ENCODE measurements at places on chromosomes 6 and 20.
A peak's percentile ranks its signal among the peaks of the same experiment; 100 is the strongest.

DNA sequence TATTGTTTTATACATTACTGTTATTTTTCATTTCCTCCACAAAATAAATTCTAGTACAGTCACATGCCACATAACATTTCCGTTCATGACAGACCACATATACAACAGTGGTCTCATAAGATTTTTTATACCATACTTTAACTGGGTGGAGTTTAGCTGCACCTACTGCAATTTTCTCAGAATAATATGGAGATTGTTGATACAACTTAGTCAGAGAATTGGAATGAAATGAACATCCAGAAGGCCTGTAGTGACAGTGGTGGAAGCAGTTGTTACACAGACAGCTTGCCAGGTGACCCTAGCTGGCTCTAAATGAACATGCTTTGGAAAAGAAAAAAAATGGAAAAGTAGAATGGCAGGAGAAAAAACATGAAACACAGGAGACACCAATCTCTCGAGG, 183.2 kb upstream of the TCF21 start:
- no peak for DNase-seq

DNA sequence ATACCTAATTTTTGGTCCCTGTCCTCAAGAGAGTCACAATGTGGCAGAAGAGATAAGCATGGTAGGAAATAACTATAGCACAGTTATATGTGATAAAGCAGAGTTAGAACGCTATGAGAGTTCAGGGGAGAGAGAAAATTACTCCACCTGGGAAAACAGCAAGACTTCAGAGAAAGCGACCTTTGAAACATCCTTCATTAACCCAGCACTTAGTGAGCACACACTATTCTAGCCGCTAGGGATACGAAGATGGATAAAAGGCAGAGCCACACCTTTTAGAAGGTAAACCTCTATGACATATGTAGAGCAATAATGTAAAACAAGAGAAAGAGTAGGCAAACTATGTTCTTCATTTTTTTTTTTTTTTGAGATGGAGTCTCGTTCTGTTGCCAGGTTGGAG, 264.3 kb downstream of the PTPRK start:
- DNase-seq: no peak

DNA sequence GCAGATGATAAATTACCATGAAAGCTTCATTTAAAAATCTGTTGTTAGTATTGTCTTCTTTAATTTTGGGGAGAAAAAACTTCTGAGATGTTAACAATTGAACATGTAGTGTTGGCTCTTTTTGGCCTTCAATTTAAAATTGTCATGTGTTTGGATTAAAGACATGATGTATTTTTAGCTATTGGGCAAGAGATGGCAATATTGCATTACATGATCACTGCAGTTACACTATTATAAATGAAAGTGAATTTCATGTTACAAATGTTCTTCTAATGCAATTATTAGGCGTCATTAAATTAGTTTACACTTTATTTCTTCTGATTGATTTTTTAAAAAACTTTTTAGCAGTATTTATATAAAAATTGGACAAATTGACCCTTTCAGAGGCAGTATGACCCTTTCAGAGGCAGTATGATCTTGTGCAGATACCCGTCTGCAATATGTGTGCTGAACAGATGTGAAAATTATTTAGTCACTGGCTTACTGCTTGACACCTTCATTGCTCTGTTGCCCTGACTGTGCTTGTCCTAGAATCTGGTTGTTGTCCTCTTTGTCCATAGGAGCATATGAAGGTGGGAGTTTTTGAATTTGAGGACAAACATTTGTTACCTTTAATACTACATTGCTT, 25.8 kb downstream of the CDKAL1 start:
- no peak for DNase-seq

- peak; percentile 50 for DNase-seq
Observed at GRCh38 chr6:154736618-154737259, 3.5 kb downstream of the SCAF8 start.

DNA sequence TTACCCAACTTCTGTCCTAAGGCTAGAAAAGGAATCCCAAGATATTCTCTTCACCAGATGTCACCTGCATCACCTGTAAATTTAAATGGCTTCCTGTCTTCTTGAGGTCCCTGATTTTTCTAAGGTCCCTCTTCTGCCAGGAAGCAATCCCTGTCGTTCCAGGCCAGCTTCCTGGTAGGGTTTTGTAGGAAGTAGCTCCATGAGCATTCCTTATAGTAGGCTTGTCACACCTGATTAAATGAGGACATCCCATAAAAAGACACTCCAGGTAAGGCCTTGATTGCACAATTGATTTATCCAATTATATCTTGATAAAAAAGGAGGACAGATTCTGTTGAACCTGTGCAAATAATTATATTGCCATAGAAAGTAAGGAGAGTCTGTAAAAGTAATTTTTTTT, 8.7 kb downstream of the RAB44 start:
- no peak for DNase-seq

DNA sequence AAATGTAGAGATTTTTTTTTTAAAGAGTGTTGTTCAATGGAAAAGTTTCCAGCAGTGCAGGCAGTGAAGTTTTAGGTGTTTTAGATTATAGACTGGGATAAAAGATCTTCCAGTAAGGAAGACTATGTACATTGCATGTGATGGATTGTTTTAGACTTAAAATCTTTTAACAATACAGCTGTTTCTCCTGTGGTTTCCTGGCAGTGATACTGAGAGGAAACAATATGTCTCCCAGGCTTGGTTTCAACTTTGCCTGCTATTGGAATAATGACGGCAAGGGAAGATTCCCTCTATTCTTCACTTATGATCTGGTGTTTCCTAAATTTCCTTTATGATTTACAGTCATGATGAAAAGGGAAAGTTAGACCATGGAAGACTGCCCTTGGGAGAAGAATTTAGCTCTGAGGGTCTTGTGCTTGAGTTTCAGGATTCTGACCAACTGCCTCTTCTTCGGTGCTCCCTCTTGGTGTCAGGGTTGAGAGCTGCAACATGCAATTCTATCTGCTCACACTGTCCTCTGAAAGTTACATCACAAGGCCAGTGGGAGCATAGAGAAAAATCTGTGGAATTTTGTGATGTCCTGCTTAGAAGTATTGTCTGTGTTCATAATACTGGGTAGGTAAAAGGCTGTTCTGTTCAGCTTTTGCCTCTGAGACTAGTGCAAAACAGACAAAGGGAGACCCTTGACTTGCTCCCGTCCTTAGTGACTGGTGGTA, 262.8 kb upstream of the MAN1A1 start:
- DNase-seq: no peak

GRCh38 chr6:130945401-130945919, 117.6 kb downstream of the EPB41L2 start:
- no peak for DNase-seq

GRCh38 chr6:4914420-4915159, 89.2 kb downstream of the RPP40 start:
- DNase-seq: no peak

DNA sequence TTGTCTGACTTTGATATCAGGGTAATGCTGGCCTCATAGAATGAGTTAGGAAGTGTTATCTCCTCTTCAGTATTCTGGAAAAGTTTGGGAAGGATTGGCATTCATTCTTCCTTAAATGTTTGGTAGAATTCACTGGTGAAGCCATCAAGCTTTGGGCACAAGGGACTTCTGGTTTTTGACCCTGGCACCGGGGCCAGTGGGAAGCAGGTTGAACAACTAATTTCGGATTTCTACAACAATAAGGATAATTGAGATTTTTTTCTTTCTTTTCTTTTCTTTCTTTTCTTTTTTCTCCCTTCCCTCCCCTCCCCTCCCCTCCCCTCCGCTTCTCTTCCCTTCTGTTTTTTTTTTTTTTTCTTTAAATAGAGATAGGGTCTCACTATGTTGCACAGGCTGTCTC, 70.4 kb downstream of the EFCAB8 start:
- no peak for DNase-seq

GRCh38 chr6:160260803-160261450, 2.3 kb upstream of the SLC22A2 start:
- DNase-seq: no peak

- no peak for DNase-seq
Observed at GRCh38 chr20:15033269-15033668, 695.9 kb upstream of the FLRT3 start.

- no peak for DNase-seq
Observed at GRCh38 chr6:156839129-156839528, 62.0 kb downstream of the ARID1B start.

- no peak for DNase-seq
Observed at GRCh38 chr6:165515963-165516624, 146.9 kb downstream of the PDE10A start.

GRCh38 chr20:23103284-23104018, 17.3 kb upstream of the CD93 start:
- DNase-seq: peak; percentile 47

- DNase-seq: no peak
Observed at GRCh38 chr20:35385733-35386132, 26.0 kb downstream of the UQCC1 start.

DNA sequence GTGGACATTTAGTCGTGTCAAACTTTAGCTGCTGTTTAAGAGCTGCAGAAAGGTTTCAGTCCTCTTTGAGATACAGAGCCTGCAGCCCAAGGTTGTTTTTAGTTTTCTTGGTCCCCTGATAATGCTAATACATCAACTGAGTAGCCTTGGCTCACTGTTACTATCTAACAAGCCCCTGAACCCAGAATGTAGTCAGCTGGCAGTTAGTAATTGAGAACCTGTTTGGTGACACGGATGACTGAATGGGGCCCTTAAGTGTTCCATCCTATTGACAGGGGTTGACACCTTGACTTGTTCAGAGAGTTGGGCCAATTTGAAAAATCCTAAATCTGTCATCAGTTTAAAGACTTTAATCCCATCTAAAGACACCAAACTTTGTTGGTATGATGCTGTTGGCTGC, 2.8 kb downstream of the RTN4IP1 start:
- DNase-seq: no peak

DNA sequence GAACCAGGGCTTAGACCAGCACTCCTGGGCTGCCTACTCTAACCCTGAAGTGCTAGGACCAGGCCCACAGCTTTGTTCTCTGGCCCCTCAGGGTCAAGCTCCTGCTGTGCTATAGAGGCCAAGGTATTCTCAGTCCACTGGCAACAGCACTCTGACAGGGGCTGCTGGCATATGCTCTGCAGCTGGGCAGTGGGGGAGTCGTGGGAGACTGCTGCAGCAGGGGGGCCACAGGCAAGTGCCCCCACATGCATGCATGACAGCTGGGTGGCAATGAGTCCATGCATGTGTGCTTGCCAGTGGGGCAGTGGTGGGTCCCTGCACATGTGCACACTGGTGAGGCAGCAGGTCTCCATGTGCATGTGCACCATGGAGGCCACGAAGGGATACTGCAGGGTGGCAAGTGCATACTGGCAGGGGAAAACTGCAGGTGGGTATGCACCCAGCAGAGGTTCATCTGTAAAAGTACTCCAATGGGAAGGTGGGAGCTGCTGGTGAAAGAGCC, 364.9 kb upstream of the IRAK1BP1 start:
- DNase-seq: no peak

- DNase-seq: no peak
Observed at GRCh38 chr6:1917626-1918371, 308.1 kb downstream of the FOXC1 start.

- DNase-seq: no peak
Observed at GRCh38 chr20:23186808-23187207, 100.7 kb upstream of the CD93 start.

GRCh38 chr20:33576432-33577125, 85.5 kb upstream of the C20orf144 start:
- no peak for DNase-seq

GRCh38 chr6:44275749-44276648, 5.7 kb downstream of the TMEM151B start:
- DNase-seq: no peak

DNA sequence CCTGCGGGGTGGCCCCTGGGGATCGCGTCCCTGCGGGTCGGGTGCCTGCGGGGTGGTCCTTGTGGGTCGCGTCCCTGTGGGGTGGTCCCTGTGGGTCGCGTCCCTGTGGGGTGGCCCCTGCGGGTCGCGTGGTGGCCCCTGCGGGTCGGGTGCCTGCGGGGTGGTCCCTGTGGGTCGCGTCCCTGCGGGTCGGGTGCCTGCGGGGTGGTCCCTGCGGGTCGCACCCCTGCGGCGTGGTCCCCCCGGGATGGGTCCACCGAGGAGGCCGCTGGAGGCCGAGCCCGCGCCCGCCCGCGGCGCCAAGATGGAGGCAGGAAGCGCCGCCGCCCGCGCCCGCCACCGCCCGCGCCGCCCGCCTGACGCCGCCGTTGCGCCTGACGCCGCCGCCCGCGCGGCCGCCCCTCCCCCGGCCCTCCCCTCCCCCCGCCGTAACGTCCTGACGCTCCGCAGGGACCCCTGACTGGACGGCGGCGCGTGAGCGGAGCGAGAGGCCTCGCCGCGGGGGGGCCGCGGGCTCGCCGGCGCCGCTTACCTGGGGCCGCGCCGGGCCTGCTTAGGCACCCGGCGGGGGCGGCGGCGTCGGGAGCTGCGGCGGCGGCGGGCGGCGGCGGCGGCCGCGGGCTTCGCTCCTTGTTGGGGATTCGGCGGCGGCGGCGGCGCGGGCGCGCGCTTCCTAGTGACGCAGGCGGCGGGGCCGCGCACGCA, at the start of gene GMEB2:
GMEB2 (minus strand) TSS at position 678 of the 705 bp plus-strand sequence. CDS start 7,704 bp downstream, outside the sequence.
- peak; percentile 84 for DNase-seq

DNA sequence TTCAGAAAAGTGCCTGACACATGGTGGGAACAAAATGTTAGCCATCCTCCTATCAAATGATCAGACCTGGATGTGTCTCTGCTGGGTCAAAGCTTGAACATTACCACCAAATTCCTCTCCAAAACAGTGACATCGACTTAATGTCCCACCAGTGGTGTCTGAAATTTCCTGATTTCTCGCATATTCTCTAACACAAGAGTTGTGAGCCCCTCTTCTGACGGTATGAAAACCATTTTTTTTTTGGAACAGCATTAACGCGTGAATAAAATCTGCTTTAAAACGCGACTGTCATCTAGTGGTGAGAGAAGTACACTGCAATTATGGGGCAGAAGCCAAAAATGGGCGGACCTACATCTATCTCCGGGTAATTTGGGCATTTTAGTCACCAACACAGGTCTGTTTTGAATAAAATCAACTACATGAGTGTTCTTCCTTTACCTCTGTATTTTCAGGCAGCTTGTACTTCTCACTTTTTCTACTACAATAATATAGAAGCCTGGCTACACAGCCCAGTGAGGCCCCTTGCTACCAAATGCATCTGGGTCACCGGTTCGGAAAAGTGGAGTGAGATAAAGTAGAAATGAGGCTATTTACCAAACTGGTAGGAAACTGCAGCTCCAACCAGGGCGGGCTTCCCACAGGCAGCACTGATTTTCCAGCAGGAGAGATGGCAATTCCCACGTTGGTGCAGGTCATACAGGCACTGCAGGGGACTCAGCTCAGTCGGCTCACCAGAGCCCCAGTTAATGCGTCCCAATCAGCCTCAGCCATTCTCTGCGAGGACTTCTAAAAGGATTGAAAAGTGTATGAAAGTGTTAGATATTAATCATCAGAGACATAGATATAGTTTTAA, 27.4 kb downstream of the MGME1 start:
- peak; percentile 64 for DNase-seq

GRCh38 chr6:121297694-121298093, 36.6 kb downstream of the TBC1D32 start:
- DNase-seq: peak; percentile 82

DNA sequence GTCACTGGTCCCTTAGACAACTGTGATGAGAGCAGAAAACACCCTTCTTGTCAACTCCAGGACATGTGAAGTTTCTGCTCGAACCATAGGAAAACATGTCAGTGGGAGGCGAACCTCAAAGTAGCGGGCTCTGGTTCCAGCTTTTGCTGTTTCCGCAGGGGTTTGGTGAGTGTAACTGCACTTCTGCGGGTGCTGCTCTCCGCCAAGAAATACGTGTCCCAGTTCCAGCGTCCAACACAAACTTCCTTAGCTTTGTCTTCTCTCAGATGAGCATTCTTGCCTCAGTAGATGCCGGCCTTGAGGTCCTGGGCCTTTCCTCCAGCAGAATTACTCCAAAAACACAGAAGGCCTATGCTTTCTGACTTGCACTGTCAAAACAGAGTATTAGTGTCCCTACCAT, 156.3 kb downstream of the FNDC1 start:
- DNase-seq: no peak

- no peak for DNase-seq
Observed at GRCh38 chr6:13655700-13656099, 40.6 kb downstream of the NOL7 start.
